Activated T-cell treated with anti-CD3 and anti-CD28 coated beads, Interleukin-2, amount 50 U/mL, for 4 hours (primary cell): ENCODE measurements at places on chromosomes 7 and 10. TPM values are rescaled to one million over a fixed set of nuclear protein-coding genes. Genes with fewer than 3 reads are reported as not detected.
A peak's percentile ranks its signal among the peaks of the same experiment; 100 is the strongest.

Gene SFRP5
- not detected for total RNA-seq

GRCh38 chr7:127034186-127034806 lies 218.4 kb downstream of the GRM8 start:
- no peak for DNase-seq

Gene PLPP4
- total RNA-seq, result not detected

- DNase-seq, result no peak
Observed at GRCh38 chr7:14762561-14762960, 140.0 kb downstream of the DGKB start.

DNA sequence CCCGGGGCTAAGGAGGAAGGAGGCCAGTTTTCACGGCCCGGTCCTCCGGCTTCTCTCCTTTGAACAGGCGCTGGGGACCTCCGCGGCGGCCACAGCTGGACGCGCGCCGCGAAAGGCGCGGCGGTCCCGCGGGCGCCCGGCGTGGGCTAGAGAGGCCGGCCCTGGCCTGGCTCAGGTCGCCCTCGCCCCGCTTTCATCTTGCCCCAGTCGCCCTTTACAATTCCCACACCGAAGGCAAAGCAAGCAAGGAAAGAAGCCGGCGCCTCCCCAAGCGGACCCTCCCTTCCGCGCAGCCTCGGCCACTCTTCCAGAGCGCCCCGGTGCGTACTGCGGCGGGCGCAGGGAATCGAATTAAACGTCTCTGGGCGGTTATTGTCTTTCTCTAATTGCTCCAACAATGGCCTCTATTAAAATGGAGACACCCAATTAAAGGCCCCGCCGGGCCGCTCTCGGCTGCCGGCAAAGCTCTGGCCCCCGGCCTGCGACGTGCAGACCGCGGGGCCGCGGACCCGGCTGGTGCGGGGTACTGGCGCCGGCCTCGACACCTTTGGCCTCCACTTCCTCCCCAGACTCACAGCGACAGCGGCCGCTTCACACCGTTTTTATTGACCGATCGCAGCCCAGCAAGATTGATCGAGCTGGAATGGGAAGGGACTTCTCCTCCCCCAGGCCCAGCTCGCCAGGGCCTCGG lies 4.5 kb upstream of the GATA3 start:
- no peak for DNase-seq

GRCh38 chr10:5812283-5813090 lies 747 bp downstream of the GDI2 start:
- peak; percentile 11 for DNase-seq

- DNase-seq, result no peak
Observed at GRCh38 chr7:96016056-96016586, 243.8 kb downstream of the DYNC1I1 start.

DNA sequence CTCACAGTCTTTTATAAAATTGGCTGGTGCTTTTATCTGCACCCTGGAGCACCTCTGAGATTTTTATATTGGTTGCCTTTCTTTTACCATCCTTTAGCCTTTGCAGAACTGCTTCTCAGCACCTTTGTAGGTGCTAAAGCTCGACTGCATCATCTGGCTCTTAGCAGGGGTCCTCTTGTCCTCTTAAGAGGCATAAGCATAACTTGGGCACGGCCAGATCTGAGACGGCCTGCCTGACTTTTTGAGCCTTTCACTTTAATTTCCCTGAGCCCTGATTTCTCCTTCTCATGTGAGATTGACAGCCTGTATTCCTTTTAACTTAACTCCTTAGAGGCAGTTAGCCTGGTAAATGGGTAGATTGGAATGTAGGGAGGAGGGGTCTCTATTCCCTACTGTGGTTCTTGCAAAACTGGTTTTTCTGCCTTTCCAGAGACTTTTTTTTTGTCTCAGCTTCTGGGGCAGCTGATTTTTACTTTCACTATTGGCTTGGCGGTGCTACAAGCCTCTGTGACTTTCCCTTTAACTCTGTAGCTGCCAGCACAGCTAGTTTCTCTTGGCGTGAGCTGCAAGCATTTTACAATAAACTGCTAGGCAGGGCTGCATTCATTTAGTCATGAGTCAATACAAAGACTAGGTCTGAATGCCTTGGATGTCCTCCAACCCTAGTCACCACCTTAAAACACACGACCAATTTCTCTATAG lies 24.0 kb downstream of the ZPBP start:
- DNase-seq, result no peak
